ENCODE measurements at places on chromosomes 12 and 14. TPM values are rescaled to one million over a fixed set of nuclear protein-coding genes. Genes with fewer than 3 reads are reported as not detected.

- no peak overlapping the region for H3K4me3 ChIP-seq
- H3K36me3 ChIP-seq = no peaks in the 10 kb centered on the region
- H3K27ac ChIP-seq = no peak overlapping the region
- peaks cover 4% of the 10 kb centered on the region for H3K4me1 ChIP-seq
- DNase-seq = no peak
Measured at GRCh38 chr14:99643343-99643742, 1.6 kb upstream of the HHIPL1 start.

GRCh38 chr14:71498212-71498611, 434.0 kb upstream of the RGS6 start:
- H3K27me3 ChIP-seq = no peaks in the 10 kb centered on the region
- no peak for DNase-seq
- no peak overlapping the region for H3K27ac ChIP-seq
- peaks cover 5% of the 10 kb centered on the region for H3K4me1 ChIP-seq
- H3K4me3 ChIP-seq = no peak overlapping the region
- H3K36me3 ChIP-seq = peaks cover 8% of the 10 kb centered on the region

DNA sequence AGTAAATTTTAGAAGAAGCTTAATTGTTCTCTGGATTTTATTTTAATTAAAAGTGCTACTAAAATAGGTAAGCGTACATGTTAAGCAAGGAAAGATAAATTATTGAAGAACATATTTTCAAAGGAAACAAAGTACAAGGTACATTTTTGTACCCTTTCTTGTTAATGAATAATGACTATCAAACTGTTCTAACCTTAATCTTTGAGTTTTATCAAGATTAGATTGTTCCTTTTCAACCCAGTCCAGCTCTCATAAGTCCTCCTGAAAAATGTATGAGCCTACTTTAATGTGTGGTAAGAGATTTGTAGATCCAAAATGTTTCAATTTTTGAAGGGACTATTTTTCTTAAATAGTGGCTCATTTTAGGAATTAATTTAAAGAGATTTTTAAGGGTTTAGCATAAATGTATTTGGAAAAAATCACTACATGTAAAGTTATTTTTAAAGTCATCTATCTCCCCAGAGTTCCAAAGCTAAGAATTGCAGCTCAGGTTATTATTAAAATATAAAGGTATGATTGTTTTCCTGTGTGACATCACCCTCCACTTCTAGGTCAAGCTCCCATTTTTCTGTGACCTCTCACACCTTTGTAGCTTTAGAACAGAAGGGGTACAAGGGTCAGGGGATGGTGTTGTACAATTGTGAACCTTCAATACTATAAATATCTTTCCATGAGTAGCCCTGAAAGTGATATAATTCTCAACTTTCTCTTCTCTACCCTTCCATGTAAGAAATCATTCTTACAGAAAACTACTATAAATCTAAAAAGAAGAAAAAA, 1.2 kb upstream of the PIK3C2G start:
- no peak overlapping the region for H3K4me3 ChIP-seq
- H3K4me1 ChIP-seq = peaks cover 24% of the 10 kb centered on the region
- DNase-seq = no peak
- no peaks in the 10 kb centered on the region for H3K27me3 ChIP-seq

DNA sequence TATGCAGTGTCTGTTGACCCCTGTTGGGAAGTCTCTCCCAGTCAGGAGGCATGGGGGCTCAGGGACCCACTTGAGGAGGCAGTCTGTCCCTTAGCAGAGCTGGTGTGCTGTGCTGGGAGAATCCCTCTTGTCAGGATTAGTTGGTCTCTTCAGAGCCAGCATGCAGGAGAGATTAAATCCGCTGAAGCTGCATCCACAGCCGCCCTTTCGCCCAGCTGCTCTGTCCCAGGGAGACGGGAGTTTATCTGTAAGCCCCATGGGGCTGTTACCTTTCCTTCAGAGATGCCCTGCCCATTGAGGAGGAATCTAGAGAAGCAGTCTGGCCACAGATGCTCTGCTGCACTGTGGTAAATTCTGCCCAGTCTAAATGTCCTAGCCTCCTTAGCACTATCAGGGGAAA, 13.1 kb upstream of the KLRC1 start:
- no peak overlapping the region for H3K27ac ChIP-seq
- H3K4me1 ChIP-seq = no peaks in the 10 kb centered on the region
- no peaks in the 10 kb centered on the region for H3K36me3 ChIP-seq
- no peaks in the 10 kb centered on the region for H3K27me3 ChIP-seq
- H3K4me3 ChIP-seq = no peak overlapping the region

- peaks cover 12% of the 10 kb centered on the region for H3K4me1 ChIP-seq
- H3K36me3 ChIP-seq = no peaks in the 10 kb centered on the region
- H3K4me3 ChIP-seq = no peak overlapping the region
- H3K27ac ChIP-seq = no peak overlapping the region
- peaks cover 12% of the 10 kb centered on the region for H3K27me3 ChIP-seq
- no peak for DNase-seq
Measured at GRCh38 chr12:96134200-96134599, 60.0 kb upstream of the ELK3 start.

GRCh38 chr12:121718653-121719239, 6.2 kb downstream of the TMEM120B start:
- H3K27ac ChIP-seq = no peak overlapping the region
- DNase-seq = no peak
- H3K27me3 ChIP-seq = no peaks in the 10 kb centered on the region
- H3K4me1 ChIP-seq = peaks cover 2% of the 10 kb centered on the region
- H3K36me3 ChIP-seq = peaks cover 4% of the 10 kb centered on the region

DNA sequence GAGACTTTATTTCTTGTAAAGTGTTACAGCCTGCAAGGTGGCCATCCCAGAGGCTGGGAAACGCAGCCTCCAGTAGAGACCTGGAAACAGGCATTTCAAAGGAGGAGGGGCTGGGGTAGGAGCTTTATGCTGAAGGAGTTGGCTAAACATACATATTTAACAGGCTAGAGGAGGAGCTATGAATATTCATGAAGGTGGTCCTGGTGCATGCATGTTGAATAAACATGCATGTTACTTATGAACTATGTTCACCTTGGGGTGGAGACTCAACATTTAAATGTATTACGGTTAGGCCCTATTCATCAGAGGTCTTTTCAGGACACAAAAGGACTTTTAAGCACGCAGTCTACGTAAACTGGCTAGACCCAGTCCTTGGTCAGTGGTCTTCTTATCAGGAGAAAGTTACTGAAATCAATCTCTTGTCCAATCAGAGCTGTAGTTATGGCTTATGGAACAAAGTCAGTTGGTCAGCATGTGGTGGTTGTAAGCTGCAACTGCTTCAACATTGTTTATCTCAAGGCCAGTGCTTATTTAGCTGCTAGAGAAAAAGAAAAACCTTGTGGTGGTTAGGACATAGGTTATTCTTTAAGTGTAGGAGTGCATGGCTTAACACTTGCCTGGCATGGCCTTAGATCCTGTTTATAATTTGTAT, 11.4 kb upstream of the ARF6 start:
- H3K36me3 ChIP-seq = no peaks in the 10 kb centered on the region
- H3K27me3 ChIP-seq = no peaks in the 10 kb centered on the region
- H3K27ac ChIP-seq = no peak overlapping the region
- no peak for DNase-seq

DNA sequence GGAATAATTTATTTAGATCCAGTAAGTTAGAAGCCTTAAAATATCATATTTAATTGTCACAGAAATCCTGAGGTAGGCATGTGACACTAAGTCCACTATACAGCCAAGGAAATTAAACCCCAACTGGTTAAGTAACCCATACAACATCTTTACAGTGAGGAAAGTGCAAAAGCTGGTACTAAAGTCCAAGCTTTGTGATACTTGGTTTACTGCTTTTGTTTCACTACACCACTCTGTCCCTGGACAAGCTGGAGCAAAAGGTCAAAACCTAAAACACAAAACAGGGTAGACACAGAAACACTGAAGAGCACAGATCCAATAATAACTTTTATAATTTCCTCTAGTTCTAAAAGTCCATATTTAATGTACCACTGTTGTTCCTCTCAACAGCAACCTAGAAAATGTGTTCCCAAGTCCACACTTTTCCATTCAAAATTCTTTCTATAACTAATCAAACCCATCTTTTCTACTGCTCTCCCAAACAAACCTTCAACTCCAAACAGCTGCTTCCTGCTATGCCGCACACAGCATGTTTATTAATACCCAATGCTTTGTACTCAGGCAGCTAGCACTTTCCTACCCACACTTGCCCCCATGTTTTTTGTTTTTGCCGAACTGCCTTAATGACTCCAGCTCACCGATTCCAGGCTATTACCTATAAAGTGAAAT, 90.9 kb downstream of the MED13L start:
- no peaks in the 10 kb centered on the region for H3K36me3 ChIP-seq
- peak overlapping the region; percentile 10 for H3K27ac ChIP-seq
- H3K27me3 ChIP-seq = no peaks in the 10 kb centered on the region
- H3K4me3 ChIP-seq = no peak overlapping the region
- peaks cover 51% of the 10 kb centered on the region for H3K4me1 ChIP-seq
- DNase-seq = no peak

- no peaks in the 10 kb centered on the region for H3K36me3 ChIP-seq
- H3K27ac ChIP-seq = no peak overlapping the region
- DNase-seq = no peak
- H3K27me3 ChIP-seq = no peaks in the 10 kb centered on the region
Measured at GRCh38 chr14:60925286-60925685, 55.6 kb downstream of the TRMT5 start.

- no peaks in the 10 kb centered on the region for H3K36me3 ChIP-seq
- peaks cover 5% of the 10 kb centered on the region for H3K4me1 ChIP-seq
- H3K27me3 ChIP-seq = peaks cover 39% of the 10 kb centered on the region
- DNase-seq = no peak
- H3K27ac ChIP-seq = no peak overlapping the region
Measured at GRCh38 chr12:40222247-40222646, 2.5 kb upstream of the LRRK2 start.

DNA sequence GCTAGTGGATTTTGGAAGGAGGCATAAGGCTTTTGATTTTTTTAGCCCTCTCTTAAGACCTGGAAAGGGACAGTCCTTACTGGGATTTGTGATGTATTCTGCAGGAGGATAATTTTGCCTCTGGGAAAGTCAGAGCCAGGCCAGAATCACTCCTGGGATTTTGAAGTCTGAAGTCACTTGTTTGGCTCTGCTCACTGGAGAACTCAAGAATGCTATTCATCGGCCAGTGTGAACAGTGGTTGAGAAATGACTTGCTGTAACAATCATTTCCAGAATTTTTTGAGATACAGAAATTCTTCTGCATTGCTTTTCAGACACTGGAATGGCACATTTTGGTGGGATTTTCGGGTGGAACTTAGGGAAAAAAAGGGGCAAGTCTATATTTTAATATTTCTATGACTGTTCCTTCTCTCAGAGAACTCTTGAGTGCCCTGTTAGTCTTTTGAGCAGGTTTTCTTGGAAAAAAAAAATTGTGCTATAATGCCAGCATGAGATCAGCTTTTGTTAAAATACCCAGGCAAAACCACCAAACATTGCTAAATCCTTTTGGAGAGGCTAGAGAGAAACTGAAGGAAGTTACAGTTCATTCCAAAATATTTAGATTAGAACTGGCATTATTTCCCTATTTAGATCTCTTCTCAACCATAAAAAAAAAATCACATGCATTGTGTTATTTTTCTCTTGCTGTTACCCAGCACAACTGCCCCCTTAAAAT, 26.1 kb upstream of the BHLHE41 start:
- no peak for DNase-seq
- no peak overlapping the region for H3K4me3 ChIP-seq
- peaks cover 2% of the 10 kb centered on the region for H3K4me1 ChIP-seq
- no peaks in the 10 kb centered on the region for H3K36me3 ChIP-seq
- no peak overlapping the region for H3K27ac ChIP-seq

- DNase-seq = no peak
- no peaks in the 10 kb centered on the region for H3K36me3 ChIP-seq
- no peak overlapping the region for H3K4me3 ChIP-seq
- H3K27me3 ChIP-seq = peaks cover 31% of the 10 kb centered on the region
- peaks cover 2% of the 10 kb centered on the region for H3K4me1 ChIP-seq
- no peak overlapping the region for H3K27ac ChIP-seq
Measured at GRCh38 chr12:104054681-104055346, 4.8 kb upstream of the GLT8D2 start.

GRCh38 chr12:104493496-104493895, 36.7 kb downstream of the CHST11 start:
- no peak for DNase-seq
- H3K27ac ChIP-seq = no peak overlapping the region
- no peaks in the 10 kb centered on the region for H3K36me3 ChIP-seq
- H3K27me3 ChIP-seq = no peaks in the 10 kb centered on the region

DNA sequence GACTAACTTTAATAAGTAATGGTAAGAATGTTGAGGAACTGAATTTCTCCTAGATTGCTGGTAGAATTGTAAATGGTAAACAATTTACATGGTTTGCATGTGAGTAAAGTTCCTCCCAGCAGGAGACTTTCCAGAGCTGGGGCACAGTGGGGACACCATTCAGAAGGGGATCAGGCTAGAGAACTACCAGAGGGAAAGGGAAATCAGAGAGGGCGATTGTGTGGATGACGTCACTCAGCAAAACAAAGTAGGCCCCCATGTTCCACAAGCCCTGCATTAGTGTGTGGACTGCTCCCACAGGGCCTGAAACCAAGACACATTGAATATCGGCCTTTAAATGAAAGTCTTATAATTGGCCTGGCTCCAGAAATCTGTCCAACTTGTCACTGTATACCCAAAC, 9.5 kb downstream of the RNASE11 start:
- DNase-seq = no peak
- H3K27ac ChIP-seq = no peak overlapping the region
- no peaks in the 10 kb centered on the region for H3K36me3 ChIP-seq
- H3K4me1 ChIP-seq = peaks cover 11% of the 10 kb centered on the region

DNA sequence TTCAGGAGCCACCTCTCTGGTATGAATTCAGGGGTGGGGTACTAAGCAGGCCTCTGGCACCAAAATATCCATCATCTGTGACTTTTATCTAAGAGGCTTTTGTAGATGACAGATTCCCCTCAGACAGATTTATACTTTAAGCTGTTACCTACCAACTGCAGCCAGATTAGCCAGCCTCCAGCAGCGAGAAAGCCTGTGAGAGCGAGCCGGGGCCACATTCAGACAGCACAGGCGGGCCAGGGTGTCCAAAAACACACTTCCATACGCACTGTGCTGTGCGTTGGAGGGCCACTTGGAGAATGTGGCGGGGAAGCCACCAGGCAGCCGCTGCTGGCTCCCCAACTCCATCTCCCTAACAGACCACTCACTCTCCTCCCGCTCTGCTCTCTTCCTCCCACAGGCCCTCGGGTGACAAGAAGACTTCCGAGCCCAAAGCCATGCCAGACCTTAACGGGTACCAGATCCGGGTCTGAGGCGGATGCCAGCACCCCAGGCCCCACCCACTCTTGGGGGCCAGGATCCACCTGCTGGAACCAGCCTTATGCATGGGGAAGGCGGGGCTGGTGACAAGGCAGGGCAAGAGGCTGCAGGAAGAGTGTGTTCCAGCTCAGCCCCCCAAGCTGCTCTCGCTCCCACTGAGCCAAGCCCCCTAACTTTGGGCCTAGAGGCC, 17.4 kb downstream of the VASH1 start:
- peaks cover 4% of the 10 kb centered on the region for H3K4me1 ChIP-seq
- H3K27ac ChIP-seq = peak overlapping the region; percentile 86
- H3K36me3 ChIP-seq = peaks cover 19% of the 10 kb centered on the region
- DNase-seq = no peak
- no peak overlapping the region for H3K4me3 ChIP-seq
- H3K27me3 ChIP-seq = no peaks in the 10 kb centered on the region

TROAP gene
- total RNA-seq = 44.7 TPM

GEMIN2 gene
- 24.3 TPM for total RNA-seq

AKAP5 gene
- total RNA-seq = 1.1 TPM

TSPAN8 gene
- 0.33 TPM for total RNA-seq

PROX2 gene
- not detected for total RNA-seq

PRPH gene
- 0.62 TPM for total RNA-seq

NKX2-1 gene
- total RNA-seq = not detected

SIX6 gene
- not detected for total RNA-seq

BEST3 gene
- not detected for total RNA-seq

CCDC38 gene
- total RNA-seq = not detected

PARPBP gene
- total RNA-seq = 17.0 TPM

C12orf76 gene
- 29.3 TPM for total RNA-seq
